ENCODE measurements at places on chromosomes 12 and 14.

GRCh38 chr12:53295891-53296219 is 513 bp downstream of the PFDN5 start:
- peaks cover 60% of the 10 kb centered on the region for H3K4me1 ChIP-seq
- H3K36me3 ChIP-seq, result peaks cover 57% of the 10 kb centered on the region
- no peak for DNase-seq
- peak overlapping the region; percentile 100 for H3K4me3 ChIP-seq
- H3K27me3 ChIP-seq, result no peaks in the 10 kb centered on the region

DNA sequence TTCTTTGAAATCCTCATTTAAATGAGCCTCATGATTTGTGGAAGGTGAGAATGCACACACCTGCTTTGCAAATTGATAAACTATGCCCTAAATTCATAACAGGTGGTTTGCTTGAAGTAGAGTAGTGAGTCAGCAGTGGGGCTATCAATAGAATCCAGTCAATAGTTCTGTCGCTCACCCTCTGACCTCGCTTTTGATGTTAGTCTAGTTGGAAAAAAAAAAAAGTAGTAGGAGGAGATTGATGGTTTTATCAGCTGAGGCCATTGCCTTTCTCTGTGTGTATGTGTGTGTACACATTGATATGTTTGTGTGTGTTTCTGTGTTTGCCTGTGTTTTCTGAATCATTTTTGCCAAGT is 267.3 kb downstream of the SNAPC1 start:
- H3K4me1 ChIP-seq, result no peaks in the 10 kb centered on the region
- H3K27me3 ChIP-seq, result peaks cover 4% of the 10 kb centered on the region
- H3K36me3 ChIP-seq, result no peaks in the 10 kb centered on the region
- no peak overlapping the region for H3K27ac ChIP-seq

DNA sequence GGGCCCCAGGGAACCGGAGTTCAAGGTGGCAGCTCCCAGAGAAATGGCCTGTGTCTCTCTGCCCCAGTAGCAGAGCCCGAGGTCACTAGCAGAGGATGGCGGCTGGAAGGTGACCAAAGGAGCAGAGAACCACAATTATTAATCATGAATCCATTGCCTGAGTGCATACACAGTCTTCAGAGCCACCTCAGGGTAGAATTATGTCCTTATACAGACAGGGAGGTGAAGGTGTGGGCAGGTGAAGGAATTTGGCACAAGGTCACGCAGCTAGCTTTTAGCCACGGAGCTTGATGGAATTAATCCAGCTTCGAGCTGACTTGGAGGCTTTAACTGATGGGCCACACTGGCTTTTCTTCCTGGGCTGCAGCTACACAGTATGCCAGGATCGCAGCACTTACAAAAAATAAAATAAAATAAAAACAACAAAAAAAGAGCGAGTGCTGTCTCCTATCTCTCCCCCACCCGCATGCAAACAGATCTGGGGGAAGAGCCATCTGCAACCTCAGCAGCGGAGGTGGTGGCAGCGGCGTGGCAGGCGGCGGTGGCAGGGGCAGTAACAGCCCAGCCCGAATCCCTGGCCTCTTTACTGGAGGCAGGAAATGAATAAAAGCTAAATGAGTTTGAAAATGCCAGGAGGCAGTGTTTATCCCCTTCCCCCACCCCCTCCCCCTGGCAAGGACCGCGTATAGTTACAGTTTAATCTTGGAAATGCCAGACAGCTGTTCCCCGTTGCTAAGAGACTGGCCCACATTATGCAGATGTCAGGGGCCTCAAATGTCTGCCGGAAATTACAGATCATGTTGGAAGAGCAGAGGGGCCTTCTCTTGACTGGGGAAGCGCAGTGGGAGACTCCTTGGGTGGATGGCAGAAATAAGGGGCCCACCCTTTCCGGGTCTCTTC is 93.5 kb downstream of the LRRC74A start:
- H3K36me3 ChIP-seq, result no peaks in the 10 kb centered on the region
- H3K4me3 ChIP-seq, result no peak overlapping the region
- peak; percentile 42 for DNase-seq

DNA sequence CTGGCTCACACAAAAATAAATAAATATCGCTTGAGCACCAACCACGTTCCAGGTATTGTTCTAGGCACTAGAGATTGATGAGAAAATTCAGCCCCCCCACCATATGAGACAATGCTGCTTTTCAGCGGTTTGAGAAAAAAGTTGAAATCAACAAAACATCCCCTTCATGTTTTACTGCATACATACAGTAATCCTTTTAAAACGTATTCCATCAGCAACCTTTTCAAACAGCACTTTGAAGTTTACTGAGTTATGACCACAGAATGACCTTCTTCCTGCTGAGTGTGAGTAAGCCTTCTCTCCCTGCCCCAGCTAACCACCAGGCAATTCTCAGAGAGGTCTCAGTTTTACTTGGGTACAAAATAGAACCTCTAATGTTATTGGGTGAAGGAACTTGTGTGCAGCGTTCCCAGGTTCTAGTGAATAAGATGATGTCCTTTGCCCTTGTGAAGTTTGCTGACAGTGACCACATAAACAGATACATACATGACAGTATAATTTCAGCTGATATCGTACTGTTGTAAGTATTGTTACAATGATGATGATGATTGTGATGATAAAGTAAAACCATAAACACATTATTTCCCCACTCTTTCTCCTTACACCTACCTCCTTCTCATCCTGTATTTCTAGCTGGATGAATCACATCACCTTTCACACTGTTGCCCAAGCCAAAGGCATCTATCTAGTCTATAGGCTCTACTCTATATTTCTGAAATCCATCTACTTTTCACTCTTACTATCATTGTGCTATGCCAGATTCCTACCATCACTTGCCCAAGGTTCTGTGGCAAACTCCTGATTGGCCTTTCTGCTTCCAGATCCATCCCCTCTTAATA is 124.4 kb upstream of the KRR1 start:
- no peak overlapping the region for H3K27ac ChIP-seq
- no peaks in the 10 kb centered on the region for H3K36me3 ChIP-seq
- H3K4me1 ChIP-seq, result peaks cover 4% of the 10 kb centered on the region
- no peak for DNase-seq
- H3K4me3 ChIP-seq, result no peak overlapping the region
- H3K27me3 ChIP-seq, result no peaks in the 10 kb centered on the region

GRCh38 chr14:103894723-103895059 is 33.6 kb upstream of the TDRD9 start:
- DNase-seq, result no peak
- no peak overlapping the region for H3K4me3 ChIP-seq
- no peaks in the 10 kb centered on the region for H3K36me3 ChIP-seq

GRCh38 chr12:13591059-13591458 is 390.3 kb downstream of the GRIN2B start:
- no peak overlapping the region for H3K27ac ChIP-seq
- H3K4me1 ChIP-seq, result peaks cover 20% of the 10 kb centered on the region
- H3K4me3 ChIP-seq, result no peak overlapping the region
- H3K27me3 ChIP-seq, result peaks cover 4% of the 10 kb centered on the region
- no peak for DNase-seq
- no peaks in the 10 kb centered on the region for H3K36me3 ChIP-seq

DNA sequence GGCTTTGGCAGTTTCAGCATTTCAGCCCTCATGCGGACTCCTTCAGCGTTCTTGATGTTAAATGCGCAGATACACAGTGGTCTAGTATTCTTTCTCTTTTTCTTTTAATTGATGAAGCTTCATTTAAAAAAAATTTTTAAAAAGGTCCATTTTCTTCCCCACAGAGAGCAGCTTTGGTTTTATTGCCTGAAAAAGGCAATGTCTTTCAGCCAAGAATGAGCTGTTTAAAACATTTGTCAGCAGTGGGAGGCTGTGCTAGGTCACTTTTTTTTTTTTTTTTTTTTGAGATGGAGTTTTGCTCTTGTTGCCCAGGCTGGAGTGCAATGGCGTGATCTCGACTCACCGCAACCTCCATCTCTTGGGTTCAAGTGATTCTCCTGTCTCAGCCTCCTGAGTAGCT is 13.5 kb downstream of the KMT5A start:
- peaks cover 7% of the 10 kb centered on the region for H3K4me1 ChIP-seq
- no peak for DNase-seq
- H3K36me3 ChIP-seq, result peaks cover 43% of the 10 kb centered on the region
- no peak overlapping the region for H3K27ac ChIP-seq

GRCh38 chr12:6951551-6952120 is 480 bp downstream of the PTPN6 start:
- peaks cover 73% of the 10 kb centered on the region for H3K4me1 ChIP-seq
- H3K27me3 ChIP-seq, result peaks cover 3% of the 10 kb centered on the region
- peak overlapping the region; percentile 100 for H3K4me3 ChIP-seq
- DNase-seq, result no peak
- H3K27ac ChIP-seq, result peak overlapping the region; percentile 96
- H3K36me3 ChIP-seq, result peaks cover 52% of the 10 kb centered on the region

GRCh38 chr14:23543403-23543802 is 8.2 kb downstream of the ZFHX2 start:
- H3K27ac ChIP-seq, result no peak overlapping the region
- H3K27me3 ChIP-seq, result peaks cover 17% of the 10 kb centered on the region

GRCh38 chr12:57096099-57096572 is 7.2 kb downstream of the NAB2 start:
- H3K27me3 ChIP-seq, result no peaks in the 10 kb centered on the region
- peak overlapping the region; percentile 82 for H3K27ac ChIP-seq
- H3K36me3 ChIP-seq, result peaks cover 54% of the 10 kb centered on the region
- peaks cover 63% of the 10 kb centered on the region for H3K4me1 ChIP-seq

DNA sequence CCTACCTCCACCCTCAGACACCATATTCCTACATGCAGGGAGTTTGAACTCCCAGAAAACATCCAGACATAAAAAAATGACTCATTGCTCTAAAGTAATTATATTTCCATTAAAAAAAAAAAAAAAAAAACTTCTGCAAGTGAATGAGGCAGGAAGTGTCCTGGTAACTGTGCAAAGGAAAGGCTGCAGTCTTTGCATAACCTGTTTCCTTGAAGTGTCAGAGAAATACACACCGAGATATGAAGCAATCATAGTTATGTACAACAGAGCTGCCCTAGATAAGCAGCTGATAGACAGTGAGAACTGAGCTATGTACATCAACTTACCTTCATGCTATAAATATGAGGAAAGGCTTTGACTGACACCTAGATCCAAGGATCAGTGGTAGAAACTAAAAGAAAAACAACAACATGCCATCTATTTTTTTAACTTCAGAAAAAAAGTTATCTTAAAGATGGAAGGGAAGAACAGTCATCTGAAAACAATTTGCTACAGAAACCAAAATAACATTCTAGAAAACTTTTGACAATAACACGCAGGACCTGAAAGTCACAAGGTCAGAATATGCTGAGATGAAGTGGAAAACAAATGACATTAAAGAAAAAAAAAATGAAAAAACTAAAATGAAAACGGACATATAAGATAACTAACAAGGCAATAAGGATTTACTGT is 263.2 kb downstream of the SEC23A start:
- H3K27ac ChIP-seq, result no peak overlapping the region
- H3K4me1 ChIP-seq, result no peaks in the 10 kb centered on the region
- H3K36me3 ChIP-seq, result no peaks in the 10 kb centered on the region
- no peak overlapping the region for H3K4me3 ChIP-seq

GRCh38 chr14:91118511-91119068 is 4.7 kb downstream of the DGLUCY start:
- H3K36me3 ChIP-seq, result peaks cover 62% of the 10 kb centered on the region
- no peak for DNase-seq
- peaks cover 71% of the 10 kb centered on the region for H3K4me1 ChIP-seq
- peak overlapping the region; percentile 55 for H3K27ac ChIP-seq
- H3K27me3 ChIP-seq, result no peaks in the 10 kb centered on the region
- H3K4me3 ChIP-seq, result no peak overlapping the region

DNA sequence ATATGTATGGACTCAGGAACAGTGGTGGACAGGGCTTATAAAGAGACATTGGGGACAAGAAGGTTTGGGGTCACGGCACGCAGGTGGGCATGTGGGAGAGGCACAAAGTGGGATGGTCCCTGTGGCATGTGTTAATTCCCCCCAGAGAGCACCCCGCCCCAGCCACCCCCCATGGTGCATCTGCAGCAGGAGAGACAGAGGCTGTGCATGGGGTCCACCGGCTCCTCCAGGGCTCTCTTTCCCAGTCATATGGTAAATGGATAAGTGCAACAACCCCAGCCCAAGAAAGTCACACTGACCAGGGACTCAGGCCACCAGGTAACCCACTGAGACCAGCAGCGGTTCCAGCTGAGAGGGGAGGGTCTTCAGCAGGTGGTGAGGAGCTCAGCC is 242.1 kb downstream of the BCL11B start:
- H3K4me3 ChIP-seq, result no peak overlapping the region
- H3K27ac ChIP-seq, result no peak overlapping the region
- H3K27me3 ChIP-seq, result peaks cover 6% of the 10 kb centered on the region
- peaks cover 7% of the 10 kb centered on the region for H3K36me3 ChIP-seq
- no peak for DNase-seq

- no peak for DNase-seq
- H3K27me3 ChIP-seq, result no peaks in the 10 kb centered on the region
- no peak overlapping the region for H3K27ac ChIP-seq
- no peaks in the 10 kb centered on the region for H3K36me3 ChIP-seq
- no peaks in the 10 kb centered on the region for H3K4me1 ChIP-seq
- H3K4me3 ChIP-seq, result no peak overlapping the region
These were observed 369.8 kb upstream of the SEL1L start for GRCh38 chr14:81903477-81903876.

GRCh38 chr14:99230208-99231151 is 41.5 kb downstream of the BCL11B start:
- peaks cover 72% of the 10 kb centered on the region for H3K36me3 ChIP-seq
- H3K27ac ChIP-seq, result peak overlapping the region; percentile 99
- H3K4me1 ChIP-seq, result peaks cover 97% of the 10 kb centered on the region
- peak overlapping the region; percentile 74 for H3K4me3 ChIP-seq
- DNase-seq, result peak; percentile 93
- H3K27me3 ChIP-seq, result peaks cover 4% of the 10 kb centered on the region

DNA sequence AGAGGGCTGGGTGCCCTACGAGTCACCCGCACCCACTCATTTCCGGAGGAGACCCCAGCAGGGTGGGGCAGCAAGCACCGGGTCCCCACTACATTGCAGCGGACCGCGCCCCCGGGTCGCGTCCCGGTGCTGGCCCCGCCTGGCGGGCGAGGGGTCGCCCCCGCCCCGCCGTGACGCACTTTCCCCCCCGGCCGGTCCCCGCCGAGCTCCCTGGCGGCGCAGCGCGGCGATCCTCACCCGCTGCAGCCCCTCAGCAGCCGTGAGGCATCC is 106.1 kb downstream of the PRICKLE1 start:
- H3K36me3 ChIP-seq, result no peaks in the 10 kb centered on the region
- peaks cover 68% of the 10 kb centered on the region for H3K27me3 ChIP-seq

DNA sequence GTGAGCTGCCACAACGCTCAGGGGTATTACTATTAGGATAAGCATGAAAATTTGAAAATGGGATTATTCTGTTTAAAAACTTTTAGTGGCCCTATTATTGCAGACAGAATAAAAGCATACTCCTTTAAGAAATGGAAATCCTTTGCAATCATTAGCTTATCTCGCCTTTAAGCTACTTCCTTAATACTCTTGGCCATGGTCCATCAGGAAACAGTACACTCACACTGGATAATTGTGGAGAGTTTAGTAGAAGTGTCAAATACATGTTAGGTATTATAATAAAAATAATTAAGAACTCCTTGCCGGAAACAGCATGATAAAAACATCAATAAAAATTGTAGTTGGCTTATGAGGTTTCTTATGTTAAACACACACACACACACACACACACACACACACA is 100.4 kb upstream of the PPFIA2 start:
- no peaks in the 10 kb centered on the region for H3K27me3 ChIP-seq
- no peaks in the 10 kb centered on the region for H3K4me1 ChIP-seq
- DNase-seq, result no peak
- no peak overlapping the region for H3K4me3 ChIP-seq
- no peak overlapping the region for H3K27ac ChIP-seq

GRCh38 chr12:52300796-52301691 is 9.7 kb upstream of the KRT81 start:
- no peaks in the 10 kb centered on the region for H3K36me3 ChIP-seq
- no peak overlapping the region for H3K4me3 ChIP-seq
- no peak overlapping the region for H3K27ac ChIP-seq
- peaks cover 52% of the 10 kb centered on the region for H3K27me3 ChIP-seq
